ENCODE measurements at places on chromosomes 4 and X. TPM values are rescaled to one million over a fixed set of nuclear protein-coding genes. Genes with fewer than 3 reads are reported as not detected.

NPNT gene
- total RNA-seq = under 0.01 TPM

SPIN3 gene
- 5.9 TPM for total RNA-seq

SPRY1 gene
- total RNA-seq = 29.7 TPM

SUPT20HL2 gene
- total RNA-seq = not detected

ZDHHC15 gene
- total RNA-seq = under 0.01 TPM

SLC9B1 gene
- total RNA-seq = 0.13 TPM

PDE6B gene
- total RNA-seq = 9.5 TPM
